Stimulated activated CD8-positive, alpha-beta memory T cell treated with anti-CD3 and anti-CD28 coated beads, Interleukin-12 subunit alpha, Interleukin-12 subunit beta, amount 100 ng/mL, for 1 hour (primary cell): ENCODE measurements at places on chromosomes 2 and 18.

- no peak for DNase-seq
Measured at GRCh38 chr2:219247678-219248642, 2.7 kb downstream of the STK16 start.

GRCh38 chr2:128379021-128380015, 60.6 kb upstream of the HS6ST1 start:
- DNase-seq: no peak

DNA sequence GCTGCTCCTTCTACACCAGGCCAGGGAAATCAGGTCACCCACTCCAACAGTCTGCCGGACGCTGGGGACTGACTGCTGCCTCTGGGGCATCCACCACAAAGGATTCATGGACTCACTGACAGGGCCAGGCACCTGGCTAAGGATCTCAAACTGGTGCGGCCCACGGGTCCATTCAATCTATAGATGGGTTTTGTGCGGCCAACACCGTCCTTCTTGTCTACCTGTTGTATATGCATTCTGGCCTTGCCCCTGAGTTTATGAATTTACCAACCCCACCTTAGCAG, 10.9 kb upstream of the SLC20A1 start:
- no peak for DNase-seq

GRCh38 chr2:44825702-44826101, 115.8 kb upstream of the SIX3 start:
- DNase-seq: no peak

GRCh38 chr18:6885992-6886796, 156.7 kb downstream of the ARHGAP28 start:
- DNase-seq: no peak

- DNase-seq: no peak
Measured at GRCh38 chr18:24263050-24263449, 124.2 kb downstream of the CABYR start.

GRCh38 chr2:31192851-31193392, 24.4 kb downstream of the CAPN14 start:
- DNase-seq: no peak

- DNase-seq: no peak
Measured at GRCh38 chr18:12765126-12765525, 62.3 kb downstream of the PSMG2 start.

GRCh38 chr2:134845719-134846118, 7.3 kb downstream of the ACMSD start:
- no peak for DNase-seq

DNA sequence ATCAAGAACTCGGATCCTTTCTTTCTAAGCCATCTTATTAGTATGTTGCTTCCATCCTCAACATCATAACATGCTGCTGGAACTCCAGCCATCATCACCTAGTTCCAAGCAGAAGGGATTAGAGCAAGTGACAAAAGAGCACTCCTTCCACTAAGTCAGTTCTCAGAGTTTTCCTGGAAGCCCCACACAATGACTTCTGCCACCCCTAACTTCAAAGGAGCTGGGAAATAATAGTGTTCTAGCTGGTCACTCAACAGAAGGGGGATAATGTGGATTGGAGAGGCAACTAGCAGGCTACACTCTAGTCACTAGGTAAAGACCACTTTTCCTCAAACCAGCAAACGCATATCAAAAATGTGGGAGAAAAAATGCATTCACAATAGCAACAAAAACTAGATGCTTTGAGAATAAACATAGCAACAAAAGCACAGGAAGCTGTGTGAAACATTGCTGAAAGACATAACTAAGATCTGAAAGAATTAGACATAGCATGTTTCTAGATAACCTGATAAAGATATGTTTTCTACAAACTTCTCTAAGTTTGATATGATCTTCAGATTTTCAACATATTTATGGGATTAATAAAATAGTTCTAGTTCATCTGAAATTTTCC, 39.5 kb downstream of the COX7A2L start:
- no peak for DNase-seq

- DNase-seq: no peak
Measured at GRCh38 chr2:15058015-15058720, 425.7 kb downstream of the LRATD1 start.

GRCh38 chr2:67561457-67561965, 164.4 kb downstream of the ETAA1 start:
- no peak for DNase-seq

- no peak for DNase-seq
Measured at GRCh38 chr18:13139885-13140450, 78.6 kb upstream of the LDLRAD4 start.

DNA sequence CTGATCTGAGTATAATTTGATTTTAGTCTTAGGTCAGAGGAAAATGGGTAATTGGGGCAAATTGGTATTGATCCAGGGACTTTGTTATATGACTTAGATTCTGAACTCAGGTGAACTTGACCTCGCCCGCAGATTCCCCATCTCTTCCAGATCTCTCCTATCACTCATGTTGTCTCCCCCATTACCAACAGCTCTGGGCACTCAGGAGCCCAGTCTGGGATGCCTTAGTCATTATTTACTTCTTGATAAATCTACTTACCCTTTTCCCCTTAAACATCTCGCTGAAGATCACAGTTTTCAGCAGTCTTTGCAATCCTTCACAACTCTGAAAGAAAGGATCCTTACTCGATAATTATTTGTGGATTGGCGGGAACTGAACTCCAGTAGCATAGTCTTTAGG, 19.6 kb upstream of the HNMT start:
- DNase-seq: no peak

- DNase-seq: no peak
Measured at GRCh38 chr18:7492385-7492784, 74.7 kb upstream of the PTPRM start.

DNA sequence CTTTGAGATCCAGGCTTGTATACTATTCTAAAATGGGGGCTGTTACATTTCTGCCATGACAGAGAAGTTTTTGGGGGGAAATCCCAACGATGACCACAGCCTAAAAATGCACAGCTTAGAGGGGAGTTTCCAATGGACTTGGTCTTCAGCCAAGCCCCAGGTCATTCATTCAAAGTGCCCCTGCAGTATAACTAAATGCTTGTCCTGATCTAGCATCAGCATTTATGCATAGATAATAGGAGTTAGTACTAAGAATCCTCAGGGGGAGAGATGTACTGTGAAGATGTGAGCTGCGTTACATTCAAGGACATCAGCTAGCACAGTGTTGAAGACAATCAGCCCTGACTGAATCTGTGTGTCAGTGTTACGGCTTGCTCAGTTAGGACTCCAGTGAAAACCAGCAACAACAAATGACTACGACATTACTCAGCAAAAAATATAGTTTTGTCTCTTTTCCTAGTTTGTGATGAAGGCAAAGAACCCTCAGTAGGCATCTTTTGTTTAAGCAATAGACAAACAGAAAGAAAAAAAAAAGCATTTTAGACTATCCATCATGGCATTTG, 160.9 kb downstream of the ZEB2 start:
- DNase-seq: no peak

DNA sequence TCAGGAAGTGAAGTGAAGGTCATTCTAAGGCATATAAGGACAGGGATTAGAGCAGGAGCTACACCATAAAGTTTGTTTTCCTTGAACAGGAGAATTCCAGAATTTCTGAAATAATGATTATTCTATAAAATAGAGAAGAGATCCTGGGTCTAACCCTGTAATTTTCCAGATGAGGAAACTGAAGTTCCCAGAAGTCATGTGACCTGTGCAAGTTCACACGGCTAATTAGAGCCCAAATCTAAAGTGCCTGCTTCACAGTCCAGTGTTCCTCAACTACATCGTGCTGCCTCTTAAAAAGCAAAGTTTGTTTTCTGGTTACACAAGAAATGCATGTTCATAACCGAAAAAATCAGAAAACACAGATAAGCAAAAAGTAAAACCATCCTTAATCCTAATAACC, 34.9 kb downstream of the PLB1 start:
- no peak for DNase-seq

DNA sequence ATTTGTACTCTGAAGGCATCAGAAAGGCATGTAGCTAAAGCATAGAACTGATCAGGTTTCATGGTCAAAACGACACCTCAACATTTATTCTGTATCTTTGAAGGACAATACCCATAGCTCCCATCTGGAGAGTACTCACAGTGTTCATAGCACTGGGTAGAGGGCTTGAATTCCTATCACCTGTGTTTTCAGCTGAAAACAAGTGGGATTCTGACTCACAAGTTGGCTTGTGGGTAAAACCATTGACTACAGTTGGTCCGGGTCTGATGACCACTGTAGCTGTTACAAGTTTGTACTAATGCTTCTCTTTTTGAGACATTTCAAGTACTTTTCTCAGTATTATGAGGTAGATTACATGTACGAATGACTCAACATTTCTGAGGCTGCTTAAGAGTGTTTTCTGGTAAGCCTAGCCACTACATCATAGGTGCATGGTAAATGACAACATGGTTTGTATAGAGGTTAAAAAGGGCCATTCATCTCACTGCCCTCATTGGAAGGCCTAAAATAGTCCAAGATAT, 68.6 kb upstream of the PELI1 start:
- no peak for DNase-seq

- no peak for DNase-seq
Measured at GRCh38 chr2:176084611-176085119, 903 bp upstream of the EVX2 start.

DNA sequence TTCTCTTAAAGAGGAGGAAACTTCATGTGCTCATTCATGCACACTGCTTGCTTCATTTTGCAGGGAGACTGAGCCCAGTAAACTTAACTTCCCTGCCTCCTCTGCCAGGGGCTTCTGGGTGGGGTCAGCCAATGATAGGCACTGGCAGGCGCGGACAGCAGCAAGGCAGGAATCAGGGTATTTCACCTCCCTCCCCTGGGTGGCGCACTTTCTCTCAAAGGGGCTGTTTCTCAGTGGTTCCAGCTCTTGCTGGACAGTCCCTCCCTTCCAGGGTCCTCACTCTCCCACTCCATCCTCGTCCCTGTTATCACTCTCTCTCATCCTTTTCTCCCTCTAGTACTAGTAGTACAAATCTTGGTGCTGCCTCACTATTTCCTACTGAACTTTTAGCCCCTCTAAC, 320.5 kb upstream of the ZNF521 start:
- DNase-seq: no peak

GRCh38 chr18:22082408-22082807, 87.0 kb upstream of the GATA6 start:
- no peak for DNase-seq

DNA sequence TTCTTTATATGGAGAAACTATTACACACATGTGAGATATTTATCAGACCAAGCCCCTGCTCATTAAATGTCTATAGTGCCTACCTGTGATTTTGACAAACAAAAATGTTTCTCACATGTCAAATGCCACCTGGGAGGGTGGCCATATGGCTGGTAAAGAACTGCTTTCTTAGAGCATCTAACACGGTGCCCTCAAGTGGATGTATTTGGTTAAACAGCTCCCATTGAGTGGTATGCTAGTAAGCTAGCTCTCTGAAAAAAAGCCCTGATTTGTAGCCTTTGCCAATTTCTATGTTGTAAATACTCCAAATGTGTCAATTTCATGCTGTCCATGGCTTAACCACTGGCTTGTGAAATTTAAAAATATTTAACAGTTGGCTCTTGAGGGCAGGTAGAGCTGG, 94.6 kb downstream of the PMAIP1 start:
- no peak for DNase-seq

DNA sequence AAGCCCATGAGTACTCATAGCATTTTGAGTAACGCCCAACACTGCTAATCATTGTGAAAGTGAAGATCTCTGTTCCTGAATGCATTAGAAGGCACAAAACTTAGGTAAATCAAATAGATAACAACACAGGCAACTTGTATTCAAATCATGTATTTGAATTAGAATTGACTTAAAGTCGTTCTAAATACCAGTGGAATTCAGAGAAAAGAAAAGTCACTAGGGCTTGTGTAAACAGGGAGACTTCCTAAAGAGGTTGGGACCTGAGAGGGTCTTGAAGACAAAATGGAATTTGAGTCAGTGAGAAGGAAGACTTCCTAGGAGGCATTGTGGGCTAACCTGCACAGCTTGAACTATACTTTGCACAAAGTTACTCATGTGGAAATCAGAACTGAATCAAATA, 127.2 kb downstream of the CTNNA2 start:
- no peak for DNase-seq

DNA sequence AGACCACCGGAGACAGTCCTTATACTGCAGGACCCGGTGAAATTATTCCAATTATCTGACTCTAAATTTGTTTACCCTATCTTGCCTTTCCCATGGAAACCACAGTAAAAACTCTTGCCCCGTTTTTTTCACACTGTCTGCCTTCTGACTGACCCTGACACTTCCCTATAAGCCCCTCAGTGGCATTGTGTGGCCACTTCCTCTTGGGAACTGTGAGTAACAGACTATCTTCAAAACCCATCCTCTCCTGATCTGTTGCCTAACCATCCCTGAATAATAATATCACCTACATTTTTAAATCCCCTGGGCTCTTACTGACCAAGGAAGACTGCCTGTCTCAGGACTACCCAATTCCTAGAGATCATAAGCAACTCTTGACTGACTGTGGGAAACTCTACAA, 42.6 kb upstream of the RNF152 start:
- DNase-seq: no peak

DNA sequence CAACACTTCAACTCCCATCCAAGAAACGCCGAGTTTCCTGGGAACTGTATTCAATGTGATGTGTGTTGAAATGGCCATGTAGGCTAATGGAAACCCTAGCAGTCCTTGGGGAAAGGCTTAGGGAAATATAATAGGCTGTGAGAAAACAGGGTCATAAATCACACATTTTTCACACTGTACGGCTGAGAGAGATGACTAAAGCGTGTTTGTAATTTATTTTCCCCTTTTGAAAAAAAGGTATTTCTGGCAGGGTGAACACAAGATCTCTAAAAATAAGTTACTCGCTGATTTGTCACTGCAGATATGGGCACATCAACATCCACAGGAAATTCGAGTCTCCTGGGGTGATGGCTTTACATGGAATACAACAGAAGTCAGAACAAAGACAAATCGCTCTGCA, 109.6 kb upstream of the ST6GAL2 start:
- no peak for DNase-seq

GRCh38 chr2:42053791-42054701, 6.2 kb downstream of the PKDCC start:
- no peak for DNase-seq

DNA sequence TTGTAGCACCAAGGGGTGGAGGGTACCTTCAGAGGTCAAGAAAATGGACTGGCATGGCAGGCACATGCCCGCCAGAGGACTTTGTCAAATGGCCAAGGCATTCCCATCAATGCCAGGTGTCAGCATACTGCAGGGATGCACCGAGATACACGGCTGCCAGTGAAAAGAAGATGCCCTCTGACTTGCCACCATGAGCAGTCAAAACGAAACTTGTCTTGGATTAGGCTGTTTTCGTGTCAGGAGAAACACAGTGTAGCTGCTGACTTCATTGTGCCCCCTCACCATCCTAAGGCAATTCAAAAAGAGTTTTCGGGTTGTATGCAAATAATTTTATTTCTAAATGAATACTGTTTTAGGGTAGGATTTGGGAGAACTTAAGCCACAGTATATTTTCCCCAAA, 181.5 kb downstream of the NAPG start:
- DNase-seq: no peak

- no peak for DNase-seq
Measured at GRCh38 chr2:100682536-100682935, 119.7 kb downstream of the PDCL3 start.

DNA sequence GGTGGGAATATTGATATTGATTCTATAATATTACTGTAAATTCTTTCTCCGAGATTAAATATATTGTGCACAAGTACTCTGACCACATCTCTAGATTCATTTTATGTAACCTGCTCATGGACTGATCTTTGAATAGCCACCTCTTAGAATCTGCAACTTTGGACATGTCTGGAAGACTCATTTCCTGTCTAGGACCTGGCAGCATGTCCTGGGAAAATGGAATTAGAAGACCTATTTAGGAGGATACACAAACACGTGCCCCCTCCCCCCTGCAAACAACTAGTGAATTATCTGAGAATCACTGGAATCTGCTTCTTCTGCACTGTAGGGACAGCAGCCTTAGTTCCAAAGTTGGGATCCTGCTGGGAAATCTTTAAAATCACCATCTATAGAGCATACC, 94.1 kb downstream of the UBE2E3 start:
- no peak for DNase-seq
